Stimulated activated CD8-positive, alpha-beta memory T cell treated with anti-CD3 and anti-CD28 coated beads, Interleukin-4, amount 100 ng/mL, for 24 hours (primary cell): ENCODE measurements at places on chromosomes 3 and 15.

DNA sequence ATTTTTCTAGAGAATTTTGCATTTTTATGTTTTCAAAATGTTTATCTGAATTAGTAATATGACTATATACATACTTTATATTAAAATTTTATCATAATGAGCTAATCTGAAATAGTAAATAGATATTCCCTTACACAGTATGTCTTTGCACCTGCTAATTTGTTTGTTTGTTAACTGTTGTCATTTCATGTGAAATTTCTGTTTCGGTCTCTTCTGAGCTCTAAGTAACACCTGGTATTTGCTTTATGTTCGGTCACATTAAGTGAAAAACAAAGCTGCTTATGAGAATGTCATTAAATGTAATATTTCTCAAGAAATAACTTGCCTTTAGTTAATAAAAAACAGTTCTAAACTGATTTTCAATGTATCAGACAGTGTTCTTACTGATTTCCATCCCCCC lies 61.1 kb downstream of the FNDC3B start:
- no peak for DNase-seq

- DNase-seq = no peak
These were observed 2.8 kb downstream of the CPN2 start for GRCh38 chr3:194348354-194348753.

DNA sequence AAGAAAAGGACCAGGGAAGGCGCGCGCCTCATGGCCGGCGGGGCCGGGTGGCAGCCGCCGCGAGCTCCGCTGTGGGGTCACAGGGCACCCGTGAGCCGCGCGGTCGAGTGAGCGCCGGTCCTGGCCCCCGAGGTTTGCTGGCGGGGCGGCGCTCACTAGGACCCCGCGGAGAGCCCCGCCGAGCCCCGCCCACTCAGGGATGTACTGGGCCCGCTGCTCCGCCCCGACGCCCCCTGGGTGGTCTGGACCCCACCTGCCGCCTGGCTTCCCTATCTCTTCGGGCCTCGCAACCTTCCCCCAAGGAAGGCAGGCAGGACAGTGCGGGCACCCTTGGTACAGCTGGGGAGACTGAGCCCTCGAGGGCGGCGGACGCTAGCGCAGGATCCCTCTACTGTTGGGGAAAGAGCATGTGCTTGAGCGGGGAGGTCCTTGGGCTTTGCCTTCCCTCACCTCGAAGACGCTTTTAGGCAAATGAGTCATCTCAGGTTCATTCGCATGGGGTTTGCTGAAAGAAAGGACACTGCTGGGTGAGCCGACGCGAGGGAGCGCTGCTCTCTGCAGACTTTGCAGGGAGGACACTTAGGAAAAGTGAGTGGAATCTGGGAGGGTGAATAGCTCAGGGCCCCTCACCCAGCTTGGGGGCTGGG lies at the start of gene CHRNB4:
Gene CHRNB4 (minus strand): TSS at position 109 of the 647 bp plus-strand sequence. CDS start 77 bp downstream, at position 32.
- DNase-seq = no peak

DNA sequence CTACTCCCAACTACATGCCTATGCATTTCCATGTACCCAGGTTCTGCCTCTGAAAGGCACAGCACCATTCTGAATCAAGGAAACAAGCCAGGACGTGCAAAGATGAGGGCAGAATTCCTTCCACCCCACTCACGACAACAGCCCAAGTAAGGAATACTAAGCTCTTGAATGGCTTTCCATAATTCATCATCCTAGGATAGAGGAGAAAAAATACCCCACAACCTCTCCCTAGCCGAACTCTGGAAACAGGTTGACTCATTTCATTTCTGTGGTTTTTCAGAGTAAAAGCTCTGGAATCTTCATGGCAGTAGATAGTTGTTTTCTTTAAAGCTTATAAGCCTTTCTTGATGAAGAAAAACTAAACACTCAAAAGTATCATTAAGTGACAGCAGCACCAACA lies 77.8 kb downstream of the PDZRN3 start:
- no peak for DNase-seq

DNA sequence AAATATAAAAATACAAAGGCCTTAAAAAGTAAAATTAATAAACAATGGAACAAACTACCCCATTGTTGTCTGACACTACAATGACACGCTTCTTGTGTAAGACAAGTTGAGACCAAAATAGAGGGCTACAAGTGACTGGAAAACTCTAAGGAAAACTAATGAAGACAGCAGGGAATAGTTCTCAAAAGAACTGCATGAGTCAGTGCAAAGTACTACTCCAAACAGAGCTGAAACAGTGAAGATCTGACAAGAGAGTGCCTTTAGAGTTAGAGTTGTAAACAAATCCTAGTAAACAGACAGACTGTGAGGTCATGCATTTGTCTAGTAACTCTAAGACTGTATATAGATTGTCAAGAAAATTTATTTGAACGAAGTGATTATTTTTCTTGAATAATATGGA lies 233.9 kb downstream of the BBX start:
- no peak for DNase-seq

DNA sequence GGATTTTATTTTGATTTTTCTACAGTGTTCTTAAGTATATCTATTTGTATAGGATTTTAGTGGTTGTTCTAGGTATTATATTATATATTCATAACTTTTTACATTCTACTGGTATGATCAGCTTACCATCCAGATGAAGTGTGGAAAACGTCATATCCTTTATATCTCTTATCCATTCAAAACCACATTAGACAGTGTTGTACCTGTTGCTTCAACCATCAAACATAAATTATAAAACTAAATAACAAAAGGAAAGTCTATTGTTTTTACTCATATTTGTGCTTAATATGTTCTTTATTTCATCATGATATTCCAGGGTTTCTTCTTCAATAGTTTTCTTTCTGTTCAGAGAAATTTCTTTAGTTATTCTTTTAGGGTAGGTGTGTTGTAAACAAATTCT lies 191.4 kb downstream of the RPLP1 start:
- DNase-seq = no peak
